Fibroblast of mammary gland (primary cell): ENCODE measurements at places on chromosomes 11 and 22.

GRCh38 chr11:74318241-74318932 is 6.9 kb upstream of the P4HA3 start:
- DNase-seq = peak; percentile 53

DNA sequence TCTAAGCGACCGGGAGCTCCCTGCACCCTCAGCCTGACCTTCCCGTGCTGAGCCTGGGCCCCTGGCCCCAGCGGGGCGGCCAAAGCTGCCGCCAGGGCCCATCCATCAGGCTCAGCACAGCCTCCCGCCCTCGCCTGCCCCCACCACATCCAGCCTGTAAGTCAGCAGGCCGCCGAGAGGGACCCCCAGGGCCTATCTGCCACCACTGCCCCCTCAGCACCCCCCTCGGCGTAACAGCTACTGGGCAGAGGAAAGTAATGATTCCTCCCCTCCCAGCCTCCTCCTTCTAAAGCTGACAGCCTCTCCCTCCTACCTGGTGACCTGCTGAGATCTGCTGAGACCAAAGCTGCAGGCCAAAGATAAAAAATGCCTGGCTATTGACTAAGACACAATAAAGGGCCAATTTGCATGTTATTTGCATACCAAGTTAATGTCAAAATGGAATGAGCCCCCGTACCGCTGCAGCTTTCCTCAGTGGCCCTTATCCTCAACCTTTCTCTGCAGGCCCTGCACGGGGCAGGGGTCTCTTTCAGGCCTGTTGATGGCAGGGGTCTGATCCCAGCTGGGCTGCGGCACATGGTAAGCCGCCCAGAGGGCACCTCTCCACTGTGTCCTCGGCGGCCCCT is 51.6 kb downstream of the RPUSD4 start:
- DNase-seq = no peak

DNA sequence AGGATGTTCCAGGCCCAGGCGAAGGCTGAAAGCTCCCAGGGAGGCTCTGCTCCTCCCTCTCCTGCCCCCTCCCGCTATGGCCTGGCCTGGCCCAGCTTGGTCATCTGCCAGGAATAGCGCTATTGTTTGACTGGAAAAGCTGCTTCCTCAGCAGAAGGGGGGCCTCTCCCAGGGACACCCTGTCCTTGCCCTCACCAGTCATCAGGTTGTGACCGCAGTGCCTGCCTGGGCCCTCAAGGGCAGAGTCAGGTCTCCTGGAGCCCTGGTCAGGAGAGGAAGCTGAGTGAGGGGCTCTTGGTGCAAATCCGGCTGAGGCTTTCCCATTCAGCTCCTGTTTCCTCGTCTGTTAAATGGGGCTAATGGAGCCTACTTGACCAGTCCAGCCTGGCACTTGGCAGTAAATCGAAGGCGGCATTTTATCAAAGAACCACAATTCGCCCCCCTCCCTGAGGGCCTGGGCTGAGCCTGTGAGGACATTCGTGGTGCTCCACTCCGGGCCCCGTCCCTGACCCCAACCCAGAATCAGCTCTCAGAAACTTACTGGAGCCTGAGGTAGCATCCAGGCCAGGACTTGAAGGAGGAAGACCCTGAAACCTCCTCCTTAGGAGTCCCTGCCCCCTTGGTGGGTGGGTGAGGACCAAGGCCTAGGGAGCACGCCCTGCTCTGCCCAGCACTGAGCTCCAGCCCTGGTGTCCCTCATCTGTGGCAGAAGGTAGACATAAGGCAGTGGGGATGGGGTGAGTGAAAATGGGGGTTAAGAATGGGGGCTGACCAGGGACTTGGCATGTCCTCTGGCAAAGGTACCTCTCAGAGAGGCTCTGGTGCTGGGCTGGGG is 2.0 kb upstream of the CASTOR1 start:
- peak; percentile 67 for DNase-seq

GRCh38 chr11:63592975-63593395 is 21.2 kb downstream of the PLAAT3 start:
- peak; percentile 41 for DNase-seq

GRCh38 chr11:12270215-12270797 is 107.1 kb upstream of the PARVA start:
- DNase-seq = no peak

DNA sequence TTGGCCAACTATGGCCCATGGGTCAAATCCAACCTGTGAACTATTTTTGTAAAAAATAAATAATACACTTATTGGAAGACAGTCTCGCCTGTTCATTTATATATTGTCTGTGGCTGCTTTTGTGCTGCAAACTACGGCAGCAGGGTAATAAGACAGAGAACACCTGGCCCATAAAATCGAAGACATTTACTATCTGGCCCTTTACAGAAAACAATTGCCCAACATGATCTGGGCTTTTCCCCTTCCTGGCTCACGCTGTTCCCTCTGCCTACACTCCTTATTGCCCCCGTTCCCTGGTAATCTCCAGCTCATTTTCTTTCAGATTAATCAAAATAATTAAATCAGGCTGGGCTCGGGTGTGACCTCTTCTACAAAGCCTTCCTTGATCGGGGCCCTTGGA is 5.6 kb downstream of the PLAAT2 start:
- no peak for DNase-seq
